NCI-H2029 treated with DMSO at 0.1 percent for 48 hours (cell line): ENCODE measurements at places on chromosomes 5 and 9.

DNA sequence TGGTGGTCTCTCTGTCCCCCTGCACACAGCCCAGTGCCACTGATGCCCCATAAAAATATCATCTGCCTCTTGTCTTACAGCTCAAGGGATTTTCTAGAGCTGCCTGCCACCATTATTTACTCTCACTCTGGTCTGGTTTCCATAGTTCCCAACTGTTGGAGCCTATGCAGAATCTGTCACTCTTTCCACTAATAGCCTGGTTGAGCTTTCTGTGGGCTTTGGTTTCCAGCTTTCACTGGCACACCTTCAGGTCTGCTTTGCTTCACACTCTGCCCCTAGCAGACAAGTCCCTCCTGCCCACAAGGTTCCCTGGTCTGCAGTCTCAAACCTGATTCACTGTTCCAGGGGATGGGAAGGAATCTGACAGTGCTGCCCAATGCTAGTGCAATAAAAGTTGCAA, 103.0 kb upstream of the FTMT start:
- no peak for DNase-seq

GRCh38 chr9:35599763-35600604, 5.1 kb upstream of the TESK1 start:
- no peak for DNase-seq

DNA sequence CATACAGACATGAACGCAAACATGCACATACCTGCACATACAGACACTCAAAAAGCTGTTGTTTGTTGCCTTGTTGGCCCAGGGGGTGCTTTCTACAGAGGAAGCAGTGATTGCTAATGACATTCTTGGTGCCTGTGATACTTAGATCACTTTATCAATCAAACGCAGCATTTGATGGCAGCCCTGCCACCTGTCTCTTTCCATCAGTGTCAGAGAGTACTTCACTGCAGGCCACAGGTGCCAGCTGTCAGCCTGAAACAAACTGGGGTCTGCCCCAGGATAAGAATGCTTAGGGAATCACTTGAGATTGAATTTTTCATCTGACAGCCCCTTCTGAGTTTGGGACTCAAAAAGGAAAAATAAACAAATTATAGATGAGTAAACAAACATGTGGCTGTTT, 388.9 kb upstream of the SGCD start:
- no peak for DNase-seq

- no peak for DNase-seq
These were observed 19.1 kb upstream of the ADCY2 start for GRCh38 chr5:7376871-7377270.

GRCh38 chr9:27528886-27529315, 713 bp downstream of the MOB3B start:
- no peak for DNase-seq

- DNase-seq: no peak
These were observed 18.4 kb downstream of the GPX3 start for GRCh38 chr5:151038801-151039238.

GRCh38 chr9:129718647-129719046, 34.2 kb downstream of the PTGES start:
- no peak for DNase-seq

GRCh38 chr9:3359048-3359692, 166.6 kb downstream of the RFX3 start:
- DNase-seq: no peak
